Activated CD8-positive, alpha-beta memory T cell treated with anti-CD3 and anti-CD28 coated beads for 24 hours (primary cell): ENCODE measurements at places on chromosomes 2 and 18.

DNA sequence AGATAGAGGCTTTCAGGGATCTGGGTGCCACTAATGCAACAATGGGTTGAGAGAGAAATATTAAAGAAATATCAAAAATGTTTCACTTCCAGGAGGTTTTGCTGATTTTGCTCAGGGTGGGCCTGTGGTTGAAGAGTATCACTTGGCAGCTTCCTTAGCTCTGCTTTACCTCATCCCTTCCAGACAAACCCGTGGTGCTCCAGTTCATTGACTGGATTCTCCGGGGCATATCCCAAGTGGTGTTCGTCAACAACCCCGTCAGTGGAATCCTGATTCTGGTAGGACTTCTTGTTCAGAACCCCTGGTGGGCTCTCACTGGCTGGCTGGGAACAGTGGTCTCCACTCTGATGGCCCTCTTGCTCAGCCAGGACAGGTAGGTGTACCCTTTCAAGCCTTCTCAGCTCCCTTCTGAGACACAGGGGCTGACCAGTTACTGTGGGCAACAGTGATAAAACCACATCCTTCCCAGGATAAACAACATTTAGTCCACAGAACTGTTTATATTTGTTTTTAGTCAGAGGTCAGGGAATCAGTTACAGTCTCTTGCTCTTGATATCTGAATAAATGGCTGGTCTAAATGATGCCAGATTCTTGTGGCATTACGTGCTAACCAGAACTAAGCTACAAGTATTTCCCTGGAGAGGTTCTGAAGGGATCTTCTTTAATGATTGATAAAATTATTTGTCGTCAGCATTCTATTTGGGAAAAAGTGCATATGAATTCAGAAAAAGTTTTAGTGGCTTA is 7.0 kb downstream of the SLC14A1 start:
- no peak for DNase-seq

- DNase-seq, result no peak
These were observed 2.0 kb downstream of the NAGK start for GRCh38 chr2:71070294-71071093.

- no peak for DNase-seq
These were observed 69.4 kb downstream of the XIRP2 start for GRCh38 chr2:166957686-166958085.

GRCh38 chr2:187319441-187320108 is 128.5 kb downstream of the CALCRL start:
- DNase-seq, result no peak

GRCh38 chr2:187943772-187944369 is 347.8 kb upstream of the GULP1 start:
- DNase-seq, result no peak

DNA sequence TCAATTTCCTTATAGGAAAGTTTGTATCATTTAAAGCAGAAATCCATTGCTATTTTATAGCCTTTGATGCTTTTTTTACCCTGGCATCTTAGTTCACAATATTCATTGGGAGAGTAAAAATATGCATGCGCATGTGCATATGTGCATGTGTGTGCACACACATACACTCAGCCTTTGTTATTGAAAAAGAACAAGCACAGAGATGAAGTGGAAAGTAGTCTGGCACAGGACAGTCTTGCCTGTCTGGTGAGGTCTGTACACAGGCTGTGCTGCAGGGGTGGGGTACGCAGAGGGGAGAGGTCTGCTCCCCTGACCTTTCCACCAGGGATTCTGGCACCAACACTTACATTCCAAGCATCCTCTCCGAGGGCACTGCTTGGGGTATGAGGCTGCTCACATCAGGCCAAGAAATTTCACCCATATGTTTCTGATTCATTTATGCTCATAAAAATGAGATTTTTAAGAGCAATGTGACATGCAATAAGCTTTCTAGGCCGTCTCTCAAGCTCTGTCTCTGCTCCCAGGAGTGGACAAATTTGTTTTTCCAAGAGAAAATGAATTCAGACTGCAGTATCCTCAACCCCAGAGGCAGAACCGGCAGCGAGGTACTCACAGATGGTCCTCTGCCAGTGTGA is 237.2 kb downstream of the INSIG2 start:
- no peak for DNase-seq

DNA sequence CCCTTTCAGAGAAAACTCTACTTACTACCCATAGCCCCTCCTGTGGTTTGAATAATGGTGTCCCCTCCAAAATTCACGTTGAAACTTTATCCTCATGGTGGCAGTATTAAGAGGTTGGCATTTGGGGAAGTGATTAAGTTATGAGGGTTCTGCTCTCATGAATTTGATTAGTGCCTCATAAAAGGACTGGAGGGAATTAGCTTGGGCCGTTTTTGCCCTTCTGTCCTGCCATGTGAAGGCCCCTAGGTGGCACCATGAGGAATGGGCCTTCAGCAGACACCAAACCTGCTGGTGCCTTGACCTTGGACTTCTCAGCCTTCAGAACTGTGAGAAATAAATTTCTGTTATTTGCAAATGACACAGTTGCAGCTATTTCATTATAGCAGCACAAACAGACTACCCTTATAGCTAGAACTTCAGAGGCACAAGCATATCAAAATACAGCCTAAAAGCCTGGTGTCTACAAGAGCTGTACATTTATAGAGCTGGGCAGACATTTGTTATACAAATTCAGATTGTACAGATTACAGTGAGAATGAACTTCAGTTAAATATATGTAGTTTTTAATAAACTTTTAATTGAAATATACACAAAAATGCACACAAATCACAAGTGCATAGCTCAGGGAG is 2.6 kb upstream of the PTPN2 start:
- no peak for DNase-seq

DNA sequence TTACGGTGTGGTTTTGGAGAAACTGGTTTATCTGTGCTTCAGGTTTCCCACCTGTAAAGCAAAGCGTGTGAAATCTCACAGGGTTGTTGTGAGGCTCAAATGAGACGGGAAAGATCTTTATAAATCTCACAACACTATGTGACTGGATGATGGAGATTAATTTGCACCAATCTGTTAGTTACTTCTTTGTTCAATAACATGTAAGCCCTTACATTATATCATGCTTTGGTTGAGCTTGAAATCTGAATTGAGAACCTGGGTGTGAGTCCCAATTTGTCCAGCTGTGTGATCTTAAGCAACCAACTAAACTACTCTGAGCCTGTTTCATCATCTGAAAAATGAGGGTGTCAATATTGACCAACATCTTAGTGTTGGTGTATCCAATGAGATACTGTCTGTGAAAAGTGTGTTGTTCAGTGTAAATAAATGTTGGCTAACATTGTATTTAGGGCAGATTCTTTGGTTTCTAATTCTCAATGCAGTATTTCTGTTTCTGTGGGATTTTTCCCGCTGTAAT is 741 bp upstream of the GCKR start:
- no peak for DNase-seq

DNA sequence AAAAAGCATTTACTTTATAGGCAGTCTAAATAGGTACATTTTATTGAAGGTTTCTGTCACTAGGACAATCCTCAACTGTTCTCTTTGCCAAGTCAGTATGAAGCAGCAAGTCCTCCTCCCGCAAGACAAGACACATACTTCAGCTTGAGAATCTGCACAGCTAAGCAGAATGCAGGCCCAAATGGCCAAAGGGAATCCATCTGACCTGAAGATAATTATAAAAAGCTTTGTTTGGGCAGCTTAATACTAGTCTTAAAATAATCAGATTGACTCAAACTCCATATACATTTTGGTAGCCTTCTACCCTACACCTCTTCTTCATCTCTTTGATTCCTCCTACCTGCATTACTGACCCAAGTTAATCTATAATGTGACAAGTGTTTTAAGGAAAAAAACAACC is 1.8 kb downstream of the LANCL1 start:
- no peak for DNase-seq

- DNase-seq, result peak; percentile 80
These were observed 173.8 kb downstream of the ICOS start for GRCh38 chr2:204110338-204110741.

DNA sequence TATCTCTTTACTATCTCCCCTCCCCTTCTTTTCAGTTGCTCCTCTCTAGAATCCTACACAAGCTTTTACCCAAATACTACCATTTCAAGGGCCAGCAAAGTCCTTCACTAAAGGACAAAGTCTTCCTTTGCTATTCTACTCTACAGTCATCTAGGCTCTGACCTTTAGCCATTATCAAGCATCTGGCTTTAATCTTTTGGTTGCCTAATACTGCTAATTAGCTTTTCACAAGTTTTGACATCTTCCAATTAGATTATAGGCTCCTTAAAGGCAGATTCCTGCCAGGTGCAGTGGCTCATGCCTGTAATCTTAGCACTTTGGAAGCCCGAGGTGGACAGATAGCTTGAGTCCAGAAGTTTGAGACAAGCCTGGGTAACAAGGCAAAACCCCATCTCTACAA is 194.4 kb downstream of the SH3BP4 start:
- no peak for DNase-seq

- DNase-seq, result no peak
These were observed 12.9 kb downstream of the UBR3 start for GRCh38 chr2:169839954-169840746.

GRCh38 chr2:88838165-88838635 is 146.7 kb downstream of the RPIA start:
- DNase-seq, result no peak

- no peak for DNase-seq
These were observed 130.5 kb downstream of the PXDN start for GRCh38 chr2:1613731-1614354.

DNA sequence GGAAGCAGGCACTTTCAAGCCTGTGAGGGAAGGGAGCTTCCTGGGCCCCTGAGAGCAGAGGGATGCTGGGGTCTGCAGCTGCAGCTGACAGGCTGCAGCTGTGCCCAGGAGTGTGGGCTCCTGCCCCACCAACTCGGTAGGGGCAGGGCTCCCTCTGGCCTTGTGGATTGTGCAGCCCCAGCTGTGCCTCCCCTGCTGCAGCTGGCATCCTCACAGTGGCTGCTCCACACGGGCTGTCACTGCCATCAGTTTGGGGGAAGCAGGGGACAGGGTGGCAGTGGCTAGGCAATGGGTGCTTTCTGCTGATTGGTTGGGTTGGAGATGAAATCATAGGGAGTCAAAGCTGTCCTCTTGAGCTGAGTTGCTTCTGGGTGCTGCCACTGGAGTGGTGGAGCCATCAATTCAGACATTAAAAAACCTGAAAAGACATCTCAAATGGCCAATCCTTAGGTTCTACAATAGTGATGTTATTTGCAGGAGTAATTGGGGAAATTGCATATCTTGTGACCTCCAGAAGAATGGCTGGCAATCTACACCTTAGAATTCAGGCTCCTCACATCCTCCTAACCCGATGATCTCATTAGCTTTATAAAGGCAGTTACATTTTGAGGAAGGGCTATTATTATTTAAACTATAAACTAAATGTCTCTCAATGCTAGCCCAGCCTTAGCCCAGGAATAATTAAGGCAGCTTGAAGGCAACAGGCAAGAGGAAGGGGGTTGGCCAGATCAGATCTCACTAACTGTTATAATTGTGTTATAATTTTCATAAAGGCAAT is 41.3 kb downstream of the FAM171B start:
- no peak for DNase-seq

DNA sequence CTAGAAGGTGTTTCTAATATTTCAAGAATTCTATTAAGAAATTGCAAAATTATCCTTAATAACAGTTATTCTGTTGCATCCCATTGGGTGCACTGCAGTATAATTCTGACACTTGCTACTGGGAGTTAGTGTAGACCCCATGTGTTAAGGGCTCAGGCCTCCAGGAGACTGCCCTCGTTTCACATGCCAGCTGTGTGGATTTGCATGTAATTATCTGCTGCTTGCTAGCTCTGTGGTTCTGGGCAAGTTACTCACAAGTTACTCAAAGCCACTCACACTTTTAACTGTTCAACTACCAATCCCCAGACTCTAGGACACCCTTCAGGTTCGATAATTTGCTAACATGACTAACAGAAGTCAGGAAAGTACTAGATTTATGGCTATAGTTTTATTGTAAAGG is 38.6 kb downstream of the ST6GAL2 start:
- DNase-seq, result no peak

- no peak for DNase-seq
These were observed 102.4 kb downstream of the ARL4C start for GRCh38 chr2:234394450-234394849.

DNA sequence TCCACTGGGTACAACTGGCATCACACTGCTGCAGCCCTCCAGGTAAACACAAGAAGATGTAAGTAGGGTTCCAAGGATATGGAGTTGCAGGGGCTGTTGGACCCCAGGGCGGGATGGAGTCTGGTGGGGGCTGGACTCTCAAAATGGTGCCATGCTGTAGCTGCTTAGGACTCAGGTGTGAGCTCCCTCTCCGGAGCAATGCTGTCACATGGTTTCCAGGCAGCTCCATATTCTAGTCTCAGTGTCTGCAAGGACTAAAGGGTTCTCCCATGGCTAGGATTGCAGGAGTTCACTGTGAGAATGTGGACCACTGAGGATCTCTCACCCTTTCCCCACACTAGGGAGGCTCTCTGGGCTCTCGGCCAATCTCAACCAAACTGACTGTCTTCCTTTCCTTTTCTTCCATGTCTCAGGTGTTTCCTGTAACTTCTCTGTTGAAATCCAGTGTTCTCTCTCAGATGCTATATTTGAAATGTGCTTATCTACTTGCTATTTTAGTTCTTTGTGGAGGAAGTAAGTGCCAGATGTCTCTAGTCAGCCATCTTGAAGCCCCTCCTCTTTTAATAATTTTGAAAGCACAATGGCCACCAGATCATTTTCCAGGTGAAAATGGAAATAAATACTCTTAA is 57.6 kb downstream of the CCNT2 start:
- no peak for DNase-seq

DNA sequence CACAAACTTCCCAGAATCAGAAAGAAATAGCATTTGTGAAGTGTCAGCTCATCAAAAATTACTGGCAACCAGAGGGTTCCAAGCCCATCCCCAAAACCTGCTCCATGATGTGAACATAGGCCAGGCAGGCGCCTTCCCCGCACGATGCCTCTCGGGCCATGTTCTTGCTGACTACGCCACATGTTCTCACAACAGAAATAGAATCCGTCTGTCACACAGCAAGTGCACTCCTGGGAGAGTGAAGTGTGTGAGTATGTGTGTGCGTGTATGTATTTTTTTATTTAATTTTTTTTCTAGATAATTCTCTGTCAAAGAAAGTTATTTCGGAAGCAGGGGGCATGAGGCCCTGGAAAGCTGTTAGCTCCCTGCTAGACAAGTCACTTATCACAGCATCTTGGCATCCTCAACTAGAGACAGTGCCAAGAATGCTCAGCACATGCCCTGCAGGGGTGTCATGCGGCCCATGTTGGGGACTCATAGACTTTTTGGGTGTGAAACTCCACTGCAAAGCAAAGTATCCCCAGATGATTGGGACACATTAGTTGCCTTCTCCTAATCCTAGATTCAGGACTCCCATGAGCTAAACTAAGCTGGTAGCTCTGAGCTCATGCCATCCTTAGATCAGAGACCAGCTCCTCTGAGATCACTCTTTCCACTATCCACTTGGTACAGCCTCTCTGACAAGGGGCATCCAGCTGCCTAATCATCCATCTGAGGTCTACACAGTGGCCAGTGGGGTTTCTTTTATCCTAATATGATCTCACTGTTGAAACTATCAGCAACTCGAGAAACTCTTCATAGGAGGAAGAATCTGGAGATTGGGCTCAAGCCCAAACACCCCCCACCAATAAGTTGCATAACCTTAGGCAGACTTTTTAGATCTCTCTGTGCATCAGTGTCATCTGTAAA is 53.2 kb upstream of the CYRIA start:
- DNase-seq, result no peak

GRCh38 chr2:171874963-171875362 is 19.1 kb downstream of the SLC25A12 start:
- no peak for DNase-seq

GRCh38 chr2:216865658-216866057 is 5.8 kb upstream of the TNP1 start:
- no peak for DNase-seq

- DNase-seq, result no peak
These were observed 253.4 kb upstream of the HDAC4 start for GRCh38 chr2:239654266-239654665.

GRCh38 chr2:54916637-54917036 is 133.6 kb downstream of the RTN4 start:
- no peak for DNase-seq
